B cell (primary cell): ENCODE measurements at places on chromosomes 5 and 9. TPM values are rescaled to one million over a fixed set of nuclear protein-coding genes. Genes with fewer than 3 reads are reported as not detected.

The BRIX1 gene
- total RNA-seq = 26.4 and 29.3 TPM in 2 replicates

The LECT2 gene
- not detected in 2 replicates for total RNA-seq

The LCN1 gene
- total RNA-seq = not detected in 2 replicates

The ADAMTSL1 gene
- total RNA-seq = not detected in 2 replicates

The DCAF12 gene
- total RNA-seq = 1.9 and 2.3 TPM in 2 replicates

The SLC1A1 gene
- total RNA-seq = 0.15 and 0.54 TPM in 2 replicates

The ABO gene
- total RNA-seq = not detected in 2 replicates

The OR1N2 gene
- not detected in 2 replicates for total RNA-seq

GRCh38 chr5:133234911-133235310 lies 183.1 kb downstream of the HSPA4 start:
- no peak overlapping the region for H3K27ac ChIP-seq
- H3K4me1 ChIP-seq = no peaks in the 10 kb centered on the region
- no peak overlapping the region for H3K4me3 ChIP-seq
- no peaks in the 10 kb centered on the region for H3K27me3 ChIP-seq

DNA sequence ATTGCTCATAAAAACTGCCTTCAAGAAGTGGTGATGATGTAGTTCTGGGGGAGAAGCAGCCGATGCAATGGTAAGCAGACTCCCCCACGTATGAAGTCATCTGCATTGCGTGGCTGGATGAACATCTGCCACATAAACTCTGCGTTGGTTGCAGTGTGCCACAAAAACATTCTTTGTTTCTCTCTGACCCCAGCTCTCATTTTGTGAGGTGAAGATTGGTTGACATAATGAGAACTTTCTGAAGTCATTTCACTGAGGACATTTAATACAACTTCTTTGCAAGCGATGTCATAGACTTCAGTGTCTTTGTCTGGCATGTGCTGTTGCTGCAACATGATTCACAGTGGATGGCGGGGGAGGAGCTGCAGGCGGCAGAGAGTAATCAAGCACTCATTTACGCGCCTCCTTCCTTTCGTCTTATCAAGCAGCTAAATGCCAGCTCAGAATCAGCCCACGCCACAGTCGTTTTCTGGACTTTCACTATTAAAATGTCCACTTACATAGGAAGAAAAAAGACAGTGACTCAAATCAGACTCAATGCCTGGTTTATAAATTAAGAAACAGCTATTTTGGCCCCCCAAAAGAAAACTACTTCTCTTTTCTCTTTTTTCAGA lies 91.5 kb upstream of the NFIL3 start:
- no peaks in the 10 kb centered on the region for H3K36me3 ChIP-seq
- peaks cover 2% of the 10 kb centered on the region for H3K4me1 ChIP-seq
- no peak overlapping the region for H3K27ac ChIP-seq

DNA sequence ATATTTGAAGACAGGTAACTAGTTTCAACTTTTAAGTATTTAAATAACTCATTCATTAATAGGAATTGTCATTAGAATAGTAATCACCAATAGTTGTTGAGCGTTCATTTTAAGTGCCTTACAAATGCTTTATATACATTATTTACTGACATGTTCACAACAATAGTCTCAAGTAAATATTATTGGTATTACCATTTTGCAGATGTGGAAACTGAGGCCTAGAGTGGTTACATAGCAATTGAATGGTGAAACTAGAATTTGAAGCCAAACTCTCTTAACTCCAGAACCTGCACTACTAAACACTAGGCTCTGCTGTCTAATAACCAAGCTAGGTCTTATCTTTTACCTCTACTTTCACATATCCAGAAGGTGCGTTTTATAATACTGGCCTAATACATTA lies 4.8 kb upstream of the HSPA9 start:
- no peak overlapping the region for H3K4me3 ChIP-seq
- H3K27ac ChIP-seq = no peak overlapping the region
- H3K4me1 ChIP-seq = peaks cover 7% of the 10 kb centered on the region
- no peaks in the 10 kb centered on the region for H3K27me3 ChIP-seq
- no peak for DNase-seq

DNA sequence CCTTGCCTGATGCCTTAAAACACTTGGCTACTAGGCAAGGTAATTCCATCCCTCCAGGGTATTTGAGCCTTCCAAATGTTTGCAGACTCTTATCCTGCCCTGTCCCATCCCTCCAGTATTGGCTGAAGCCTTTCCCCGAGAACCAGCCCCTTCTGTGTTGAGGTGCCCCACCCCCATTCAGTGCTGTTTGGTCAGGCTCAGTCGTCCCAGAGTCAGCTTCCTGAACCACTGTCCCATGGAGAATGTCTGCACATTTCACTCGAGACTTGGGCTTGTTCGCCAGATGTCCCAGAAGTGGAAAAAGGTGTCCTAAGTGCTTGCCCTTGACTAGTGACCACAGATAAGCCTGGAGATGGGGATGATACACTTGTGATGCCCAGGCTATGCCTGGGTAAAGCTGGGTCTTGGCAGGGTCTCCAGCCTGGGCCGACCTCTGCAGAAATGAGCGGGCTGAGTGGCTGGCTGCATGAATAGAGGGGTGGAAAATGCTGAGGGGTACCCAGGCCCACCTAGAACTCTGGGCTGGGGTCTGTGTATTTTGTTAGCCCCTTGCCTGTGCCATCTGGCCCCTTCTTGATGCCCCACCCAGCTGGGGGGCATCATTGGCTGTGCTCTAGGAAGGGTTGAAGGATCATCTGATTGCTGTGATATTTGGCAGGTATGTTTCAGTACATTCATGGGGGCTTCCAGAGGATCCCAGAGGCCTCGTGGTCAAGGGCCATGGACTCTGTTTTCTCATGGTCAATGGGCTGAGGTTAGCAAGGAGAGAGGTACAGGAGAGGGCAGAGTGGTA lies 178.4 kb downstream of the MACROH2A1 start:
- H3K36me3 ChIP-seq = no peaks in the 10 kb centered on the region
- H3K4me3 ChIP-seq = no peak overlapping the region
- no peaks in the 10 kb centered on the region for H3K27me3 ChIP-seq
- no peak overlapping the region for H3K27ac ChIP-seq
- DNase-seq = no peak

DNA sequence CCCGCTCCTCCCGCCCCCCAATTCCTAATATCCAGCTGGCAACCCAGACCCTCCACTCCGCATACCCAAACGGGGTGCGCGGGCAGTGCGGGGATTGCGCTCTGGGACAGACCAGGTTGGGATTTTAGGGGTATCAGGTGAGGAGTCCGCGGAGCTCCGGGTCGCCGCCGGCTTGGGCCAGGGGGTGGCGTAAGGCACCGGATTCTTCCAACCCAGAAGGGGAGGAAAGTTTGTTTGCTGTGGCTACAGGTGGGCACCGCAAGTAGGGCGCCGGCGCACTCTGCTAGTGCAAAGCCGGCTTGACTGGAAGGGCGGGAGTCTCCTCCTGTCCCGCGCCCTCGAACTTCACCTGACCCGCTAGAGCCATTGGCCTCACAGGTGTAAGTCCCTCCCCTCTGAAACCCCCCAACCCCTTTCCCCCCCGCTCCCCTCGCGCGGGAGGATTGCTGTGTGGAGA lies 709 bp downstream of the IQGAP2 start:
- peak overlapping the region; percentile 95 for H3K27ac ChIP-seq
- H3K27me3 ChIP-seq = peaks cover 4% of the 10 kb centered on the region
- H3K4me3 ChIP-seq = peak overlapping the region; percentile 74
- no peaks in the 10 kb centered on the region for H3K36me3 ChIP-seq
- H3K4me1 ChIP-seq = peaks cover 45% of the 10 kb centered on the region
- peak; percentile 73 for DNase-seq

DNA sequence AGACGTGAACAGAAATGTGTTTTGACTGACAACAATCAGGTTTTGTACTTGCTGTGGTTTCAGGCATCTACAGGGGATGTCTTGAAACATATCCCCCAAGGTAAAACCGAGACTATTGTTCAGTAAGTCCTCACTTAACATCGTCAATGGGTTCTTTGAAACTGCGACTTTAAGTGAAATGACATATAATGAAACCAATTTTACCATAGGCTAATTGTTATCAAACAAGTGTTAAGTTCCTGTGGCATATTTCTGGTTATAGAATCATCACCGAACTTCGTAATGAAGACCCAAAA lies 16.4 kb upstream of the OMD start:
- DNase-seq = no peak
- no peak overlapping the region for H3K4me3 ChIP-seq
- no peaks in the 10 kb centered on the region for H3K36me3 ChIP-seq
- H3K4me1 ChIP-seq = no peaks in the 10 kb centered on the region
- H3K27ac ChIP-seq = no peak overlapping the region

GRCh38 chr9:7980691-7981289 lies 181.2 kb upstream of the DMAC1 start:
- H3K27ac ChIP-seq = no peak overlapping the region
- no peak for DNase-seq
- H3K4me1 ChIP-seq = peaks cover 47% of the 10 kb centered on the region
- H3K4me3 ChIP-seq = no peak overlapping the region

DNA sequence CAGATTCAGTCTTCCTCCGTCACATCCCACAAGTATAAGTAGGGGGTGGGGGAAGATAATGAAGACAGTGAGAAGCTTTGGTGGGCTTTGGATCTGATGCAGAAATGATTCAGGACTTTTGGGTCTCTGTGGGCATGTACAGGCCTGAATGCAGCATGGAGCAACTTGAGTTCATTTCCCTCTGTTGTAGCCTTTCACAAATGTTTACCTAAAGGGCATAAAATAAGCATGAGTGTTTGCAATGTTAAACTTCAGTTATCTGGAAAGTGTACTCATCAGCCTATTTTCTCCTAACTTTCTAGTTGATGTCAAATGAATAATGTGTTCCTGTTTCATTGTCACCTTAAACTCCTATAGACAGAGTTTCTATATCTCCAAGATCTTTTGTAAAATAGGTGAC lies 39.3 kb downstream of the GARNL3 start:
- H3K4me3 ChIP-seq = no peak overlapping the region
- no peaks in the 10 kb centered on the region for H3K36me3 ChIP-seq
- no peak for DNase-seq
- no peak overlapping the region for H3K27ac ChIP-seq

- H3K36me3 ChIP-seq = no peaks in the 10 kb centered on the region
- H3K27ac ChIP-seq = no peak overlapping the region
- no peaks in the 10 kb centered on the region for H3K27me3 ChIP-seq
- DNase-seq = no peak
- no peak overlapping the region for H3K4me3 ChIP-seq
- no peaks in the 10 kb centered on the region for H3K4me1 ChIP-seq
Observed at GRCh38 chr5:14893381-14893780, 21.8 kb upstream of the ANKH start.

DNA sequence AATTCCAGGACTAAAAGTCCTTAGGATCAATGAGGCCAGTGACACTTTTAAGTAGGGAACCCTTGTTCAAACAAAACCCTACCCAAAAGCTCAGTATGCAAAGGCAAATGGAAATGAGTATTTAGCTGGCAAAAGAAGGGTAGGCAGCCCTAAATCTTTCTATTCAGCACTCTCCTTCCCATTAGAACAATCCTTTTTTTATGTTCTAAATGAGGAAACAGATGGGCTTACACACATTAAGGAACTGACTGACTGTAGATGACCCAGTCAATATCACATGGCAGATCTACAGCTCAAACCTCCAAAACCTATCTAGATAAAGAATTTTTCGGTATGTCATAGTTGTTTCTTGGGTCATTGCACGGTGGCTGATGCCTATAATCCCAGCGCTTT lies 7.2 kb downstream of the CSNK1A1 start:
- DNase-seq = no peak
- H3K4me3 ChIP-seq = no peak overlapping the region
- no peaks in the 10 kb centered on the region for H3K27me3 ChIP-seq

GRCh38 chr9:130090915-130091314 lies 37.2 kb downstream of the GPR107 start:
- H3K27ac ChIP-seq = no peak overlapping the region
- no peak overlapping the region for H3K4me3 ChIP-seq
- H3K4me1 ChIP-seq = no peaks in the 10 kb centered on the region
- peaks cover 52% of the 10 kb centered on the region for H3K36me3 ChIP-seq

DNA sequence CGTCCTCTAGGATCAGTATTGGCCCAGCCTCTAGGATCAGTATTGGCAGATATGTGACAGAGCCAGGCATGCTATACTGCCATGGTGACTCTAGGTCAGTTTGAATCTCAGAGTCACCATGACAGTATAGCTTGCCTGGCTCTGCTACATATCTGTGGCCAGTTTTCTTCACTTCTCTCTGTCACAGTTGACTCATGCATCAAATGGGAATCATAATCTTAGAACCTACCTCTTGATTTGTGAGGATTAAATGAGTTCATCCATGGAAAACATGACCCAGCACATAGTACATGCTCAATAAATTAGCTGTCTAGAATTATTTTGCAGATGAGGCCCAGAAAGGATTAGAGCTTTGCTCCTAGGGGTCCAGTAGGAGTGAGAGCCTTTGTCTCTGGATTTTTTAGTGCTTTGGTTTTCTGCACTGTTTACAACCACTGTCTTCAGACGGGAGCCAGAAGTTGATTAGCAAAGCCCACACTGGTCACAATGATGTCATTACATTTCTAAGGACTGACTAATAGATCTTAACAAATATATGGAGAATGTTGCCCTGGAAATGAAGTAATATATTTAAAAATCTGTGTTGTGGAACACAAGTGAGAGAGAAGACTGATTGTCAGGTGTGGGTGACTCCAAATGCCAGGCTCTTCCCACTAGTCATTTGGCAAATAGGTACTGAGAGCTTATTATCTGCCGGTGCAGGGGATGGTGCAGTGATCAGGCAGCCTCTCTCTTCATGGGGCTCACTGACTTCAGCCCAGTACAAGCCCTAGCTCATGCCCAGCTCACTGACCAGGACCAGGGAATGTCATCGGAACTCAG lies 76.0 kb downstream of the COL15A1 start:
- no peaks in the 10 kb centered on the region for H3K27me3 ChIP-seq
- DNase-seq = no peak
- no peaks in the 10 kb centered on the region for H3K4me1 ChIP-seq
- H3K36me3 ChIP-seq = no peaks in the 10 kb centered on the region
- no peak overlapping the region for H3K4me3 ChIP-seq
- no peak overlapping the region for H3K27ac ChIP-seq

- H3K4me1 ChIP-seq = no peaks in the 10 kb centered on the region
- no peak overlapping the region for H3K27ac ChIP-seq
- H3K27me3 ChIP-seq = no peaks in the 10 kb centered on the region
- no peak overlapping the region for H3K4me3 ChIP-seq
- no peak for DNase-seq
Observed at GRCh38 chr5:71701407-71701806, 17.7 kb upstream of the CARTPT start.

DNA sequence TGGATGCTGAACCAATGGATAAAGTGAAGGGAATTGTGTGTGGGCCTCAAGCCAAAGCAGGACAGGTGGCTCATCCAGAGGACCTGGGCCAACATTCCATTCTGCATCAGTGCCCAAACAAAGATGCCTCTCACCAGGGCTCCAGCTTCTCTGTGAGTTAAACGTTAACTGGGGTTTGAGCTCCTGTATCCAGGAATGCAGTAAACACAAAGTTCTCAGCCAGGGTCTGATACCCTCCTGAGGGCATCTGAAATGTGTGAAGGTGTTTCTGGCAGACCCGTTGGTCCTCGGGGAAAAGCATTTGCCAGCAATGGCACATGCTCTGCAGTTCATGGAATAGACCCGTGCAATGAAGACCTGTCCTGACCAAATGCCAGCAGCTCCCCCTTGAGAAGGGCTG lies 33.9 kb upstream of the AOPEP start:
- H3K27me3 ChIP-seq = no peaks in the 10 kb centered on the region
- no peak overlapping the region for H3K4me3 ChIP-seq
- H3K36me3 ChIP-seq = no peaks in the 10 kb centered on the region
- no peak overlapping the region for H3K27ac ChIP-seq

GRCh38 chr9:128072144-128073021 lies 4.4 kb downstream of the SLC25A25 start:
- peak; percentile 87 for DNase-seq
- H3K27ac ChIP-seq = peak overlapping the region; percentile 96
- peaks cover 49% of the 10 kb centered on the region for H3K4me1 ChIP-seq
- H3K27me3 ChIP-seq = no peaks in the 10 kb centered on the region
- H3K4me3 ChIP-seq = peak overlapping the region; percentile 18
